ENCODE measurements at places on chromosomes 4 and X.

- ATAC-seq: no peak
Observed at GRCh38 chrX:74232859-74233258, 71.1 kb upstream of the ZCCHC13 start.

DNA sequence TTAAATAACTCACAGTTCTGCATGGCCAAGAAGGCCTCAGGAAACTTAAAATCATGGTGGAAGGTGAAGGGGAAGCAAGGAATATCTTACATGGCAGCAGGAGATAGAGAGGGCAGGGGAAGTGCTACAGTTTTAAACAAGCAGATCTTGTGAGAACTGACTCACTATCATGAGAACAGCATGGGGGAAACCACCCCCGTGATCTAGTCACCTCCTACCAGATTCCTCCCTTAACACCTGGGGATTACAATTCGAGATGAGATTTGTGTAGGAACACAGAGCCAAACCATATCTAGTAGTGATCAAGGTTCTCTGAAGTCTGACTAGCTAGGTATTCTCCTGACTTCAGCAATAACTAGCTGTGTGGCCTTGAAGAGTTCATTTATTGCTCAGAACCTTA, 56.0 kb downstream of the BANK1 start:
- no peak for ATAC-seq

DNA sequence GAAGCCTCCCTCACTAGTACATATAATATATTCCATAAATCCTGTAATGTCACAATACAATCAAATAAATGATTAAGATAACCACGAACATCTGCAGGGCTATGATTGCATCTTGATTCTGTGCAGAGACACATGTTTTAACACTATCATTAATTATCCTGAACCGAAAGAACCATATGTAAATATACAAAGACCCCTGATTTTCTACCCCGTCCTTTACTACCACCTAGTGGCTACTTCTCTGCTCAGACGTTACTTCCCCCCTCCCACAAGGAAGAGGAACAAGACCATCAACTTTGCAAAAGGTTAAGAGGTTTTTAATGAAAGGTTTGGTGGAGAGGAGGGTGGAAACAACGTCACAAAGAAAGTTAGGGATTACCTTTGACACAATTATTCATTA, 134.0 kb downstream of the COL4A6 start:
- ATAC-seq: no peak

DNA sequence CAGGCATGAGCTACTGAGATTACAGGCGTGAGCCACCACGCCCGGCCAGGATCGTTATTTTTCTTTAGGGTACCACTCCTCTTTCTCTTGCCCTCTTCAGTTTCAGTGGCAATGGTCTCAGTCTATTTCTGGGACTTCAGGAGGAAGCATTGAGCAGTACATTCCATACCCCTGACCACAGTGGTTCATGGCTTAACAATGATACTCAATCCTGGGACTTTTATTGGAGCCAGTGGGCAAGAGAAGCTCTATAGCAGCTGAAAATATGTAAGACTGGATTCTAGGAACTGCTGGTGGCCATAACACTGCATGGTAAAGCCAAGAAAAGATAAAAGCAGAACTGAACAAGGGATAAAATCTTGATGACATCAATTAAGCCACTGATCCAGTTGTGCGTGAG, 5.8 kb upstream of the CCNA2 start:
- no peak for ATAC-seq

- ATAC-seq: no peak
Observed at GRCh38 chr4:16573739-16574138, 324.7 kb downstream of the LDB2 start.

DNA sequence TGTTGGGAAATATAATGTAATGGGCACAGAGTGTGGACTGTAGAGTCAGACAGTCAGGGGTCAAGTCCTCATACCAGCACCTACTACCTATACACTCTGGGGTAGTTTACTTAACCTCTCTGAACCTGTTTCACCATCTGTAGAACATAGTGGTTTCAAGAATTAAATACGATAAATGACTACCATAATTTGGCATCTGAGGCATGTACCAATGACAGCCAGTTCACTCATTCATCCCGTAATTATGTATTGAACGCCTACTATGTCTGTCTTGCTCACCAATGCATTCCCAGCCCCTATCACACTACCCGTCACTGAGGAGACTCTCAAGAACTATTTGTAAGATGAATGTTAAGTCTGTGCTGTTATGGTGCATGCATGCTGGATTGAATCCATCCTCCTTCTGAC, 2.0 kb upstream of the FGB start:
- ATAC-seq: no peak

GRCh38 chr4:167031534-167032156, 202.6 kb downstream of the SPOCK3 start:
- no peak for ATAC-seq

DNA sequence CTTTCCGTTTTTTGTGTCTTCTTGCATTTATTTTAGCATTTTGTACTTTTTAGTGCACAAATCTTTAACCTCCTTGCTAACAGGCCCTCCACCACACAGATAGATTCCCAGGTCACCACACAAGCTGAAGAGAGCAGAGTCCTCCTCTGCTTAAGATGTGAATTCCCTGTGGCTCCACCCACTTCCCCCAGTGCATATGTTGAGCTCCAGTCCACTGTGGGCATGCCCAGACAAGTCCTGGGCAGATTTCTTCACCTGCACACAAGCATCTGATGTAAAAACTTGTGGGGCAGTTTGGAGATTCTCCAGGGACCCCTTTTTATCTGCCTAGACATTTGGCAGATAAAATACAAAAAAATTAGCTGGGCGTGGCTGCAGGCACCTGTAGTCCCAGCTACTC, 19.8 kb upstream of the PASD1 start:
- ATAC-seq: no peak

GRCh38 chr4:75745721-75746199, 21.4 kb downstream of the USO1 start:
- no peak for ATAC-seq

- ATAC-seq: no peak
Observed at GRCh38 chrX:119266364-119266995, 30.4 kb downstream of the PGRMC1 start.

GRCh38 chrX:82711457-82711856, 796.6 kb upstream of the POU3F4 start:
- no peak for ATAC-seq

GRCh38 chr4:81589262-81589661, 117.6 kb upstream of the RASGEF1B start:
- ATAC-seq: peak; percentile 78

All from activated T-helper 17 cell treated with anti-CD3 and anti-CD28 coated beads, Interleukin-2, amount 50 U/mL, for 72 hours (primary cell).